ENCODE measurements at places on chromosomes 5 and 9.

DNA sequence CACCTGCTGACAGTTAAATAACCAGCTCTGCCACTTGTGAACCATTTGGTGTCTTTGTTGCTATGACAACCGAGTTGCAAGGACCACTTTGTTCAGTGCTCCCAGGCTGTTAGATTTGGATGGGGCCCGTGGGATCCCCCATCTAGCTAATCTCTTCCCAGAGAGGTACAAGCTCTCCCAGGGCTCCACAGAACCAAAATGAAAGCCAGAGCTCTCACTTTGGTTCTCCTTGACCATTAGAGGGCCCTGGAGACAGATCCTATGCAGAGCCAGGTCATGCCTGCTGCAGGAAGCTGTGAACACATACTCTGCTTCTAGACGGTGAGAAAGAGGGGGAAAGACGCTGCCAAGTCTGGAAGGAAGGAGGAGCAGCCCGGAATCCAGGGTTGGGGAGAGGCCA lies 224.6 kb downstream of the GABBR2 start:
- no peak for DNase-seq

DNA sequence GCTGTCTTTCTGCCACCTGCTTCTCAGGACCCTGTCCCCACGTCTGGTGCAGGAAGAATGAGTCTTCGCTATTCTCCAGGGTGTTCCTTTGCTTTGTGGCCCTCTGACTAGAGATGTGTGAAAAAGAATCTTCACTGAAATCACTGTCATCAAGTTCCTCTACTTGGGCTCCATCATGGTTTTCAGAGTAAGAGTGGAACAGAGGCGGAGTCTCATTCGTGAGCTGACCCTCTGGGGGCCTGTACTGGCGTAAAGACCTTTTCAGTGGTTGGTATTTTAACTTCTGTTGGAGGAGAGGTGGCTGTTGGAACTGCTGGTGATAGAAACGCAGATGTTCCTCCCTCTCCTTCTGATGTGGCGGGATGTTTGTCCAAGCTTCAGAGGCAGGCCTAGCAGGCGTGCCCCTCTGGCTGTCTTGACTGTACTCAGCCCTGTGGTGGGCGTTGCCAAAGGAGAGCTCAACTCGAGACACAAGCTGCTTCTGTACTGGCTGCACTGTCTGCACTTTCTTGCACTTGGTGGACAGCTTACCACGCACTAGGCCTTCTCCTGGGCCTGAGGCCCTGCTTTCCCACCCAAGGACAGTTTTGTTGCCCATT lies 72.0 kb downstream of the KIF24 start:
- DNase-seq, result no peak

- DNase-seq, result no peak
Observed at GRCh38 chr5:180815293-180815917, 12.8 kb upstream of the MGAT1 start.

DNA sequence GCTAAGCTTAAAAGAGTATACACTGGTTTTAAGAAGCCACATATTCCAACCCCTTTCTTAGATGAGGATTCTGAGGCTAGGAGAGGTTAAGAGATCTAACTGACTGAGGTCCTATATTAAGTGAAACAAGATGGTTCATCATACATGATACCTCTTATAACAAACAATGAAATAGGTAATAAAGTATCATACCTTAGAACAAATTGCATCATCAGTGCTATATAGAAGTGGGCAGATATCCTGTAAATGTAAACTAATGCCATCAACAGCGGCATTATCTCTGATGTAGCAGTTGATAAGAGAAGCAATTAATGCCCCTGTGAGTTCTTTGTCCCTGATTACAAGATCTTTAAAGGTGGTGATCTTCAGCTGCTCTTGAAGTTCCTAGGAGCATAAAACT lies 60.5 kb downstream of the NUP155 start:
- no peak for DNase-seq

GRCh38 chr5:170538096-170538465 lies 34.3 kb downstream of the KCNIP1 start:
- no peak for DNase-seq

GRCh38 chr5:35038891-35039290 lies 8.9 kb downstream of the AGXT2 start:
- DNase-seq, result no peak

GRCh38 chr5:65512170-65512937 lies 30.6 kb upstream of the ADAMTS6 start:
- DNase-seq, result no peak

- no peak for DNase-seq
Observed at GRCh38 chr5:110977915-110978314, 93.6 kb upstream of the TSLP start.
